CD8-positive, alpha-beta T cell (primary cell): ENCODE measurements at places on chromosomes 1 and 21. TPM values are rescaled to one million over a fixed set of nuclear protein-coding genes. Genes with fewer than 3 reads are reported as not detected.

MT1HL1 gene
- total RNA-seq = not detected

EXTL2 gene
- 2.1 TPM for total RNA-seq

PRELP gene
- not detected for total RNA-seq

FCN3 gene
- total RNA-seq = not detected

GPA33 gene
- 1.7 TPM for total RNA-seq

NGF gene
- total RNA-seq = not detected

OR2T3 gene
- total RNA-seq = not detected

PARS2 gene
- not detected for total RNA-seq

AGBL4 gene
- total RNA-seq = 0.08 TPM

LORICRIN gene
- total RNA-seq = not detected

CFHR2 gene
- total RNA-seq = not detected

CELA3B gene
- total RNA-seq = not detected

EYA3 gene
- 4.9 TPM for total RNA-seq

COL11A1 gene
- total RNA-seq = not detected

FLG2 gene
- total RNA-seq = not detected

CATSPER4 gene
- total RNA-seq = not detected

AGMAT gene
- 2.3 TPM for total RNA-seq

RNU5D-1 gene
- total RNA-seq = not detected

HIVEP3 gene
- total RNA-seq = 5.0 TPM

SH2D5 gene
- not detected for total RNA-seq

AQP10 gene
- not detected for total RNA-seq

SAMD11 gene
- total RNA-seq = not detected

CACNA1S gene
- total RNA-seq = not detected

SOD1 gene
- total RNA-seq = 140 TPM

ALG6 gene
- 10.0 TPM for total RNA-seq

ATAD3C gene
- 0.79 TPM for total RNA-seq

LENEP gene
- total RNA-seq = not detected

TDRD10 gene
- total RNA-seq = not detected

MFAP2 gene
- total RNA-seq = not detected

NUP210L gene
- not detected for total RNA-seq

OR2M3 gene
- total RNA-seq = not detected

MANEAL gene
- 0.60 TPM for total RNA-seq

KRTAP10-4 gene
- not detected for total RNA-seq

PTPRF gene
- total RNA-seq = not detected

FHAD1 gene
- not detected for total RNA-seq

FMO4 gene
- 0.87 TPM for total RNA-seq

RGS13 gene
- total RNA-seq = 0.75 TPM

CFHR3 gene
- not detected for total RNA-seq

SLC35F3 gene
- not detected for total RNA-seq

ANKRD65 gene
- not detected for total RNA-seq
